ENCODE measurements at places on chromosomes 6 and 20. TPM values are rescaled to one million over a fixed set of nuclear protein-coding genes. Genes with fewer than 3 reads are reported as not detected.

- peak; percentile 80 for DNase-seq
These were observed 10.7 kb downstream of the TUBB start for GRCh38 chr6:30730601-30731435.

GRCh38 chr20:63822276-63822696, 8.8 kb downstream of the ZBTB46 start:
- no peak for DNase-seq

DNA sequence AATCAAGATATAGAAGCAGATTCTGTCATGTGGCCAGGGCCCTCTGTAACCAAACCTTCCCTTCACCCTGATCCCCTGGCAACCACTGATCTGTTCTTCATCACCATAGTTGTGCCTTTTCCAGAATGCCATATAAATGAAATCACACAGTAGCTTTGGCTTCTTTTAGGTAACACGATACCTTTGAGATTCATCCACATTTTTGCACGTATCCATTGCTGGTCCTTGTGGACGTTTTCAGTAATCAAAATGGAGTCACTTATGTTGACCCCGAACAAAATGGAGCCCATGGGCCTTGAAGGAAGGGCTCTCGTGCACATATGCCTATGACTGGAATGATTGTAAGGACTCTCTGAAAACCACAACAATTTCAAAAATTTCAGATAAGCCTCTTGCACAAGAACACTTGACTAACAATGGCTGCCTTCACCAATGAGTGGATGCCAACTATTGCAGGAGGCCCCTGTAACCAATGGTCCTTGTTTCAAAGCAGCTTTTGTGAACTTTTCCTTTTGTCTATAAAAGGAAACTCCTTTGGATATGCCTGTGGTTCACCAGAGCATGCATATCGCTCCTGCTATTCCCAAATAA, 84.3 kb upstream of the RALY start:
- no peak for DNase-seq

Gene MCHR2
- total RNA-seq, result not detected

Data from naive thymus-derived CD4-positive, alpha-beta T cell (primary cell).